ENCODE measurements at places on chromosomes 6 and 20. TPM values are rescaled to one million over a fixed set of nuclear protein-coding genes. Genes with fewer than 3 reads are reported as not detected.
A peak's percentile ranks its signal among the peaks of the same experiment; 100 is the strongest.

DNA sequence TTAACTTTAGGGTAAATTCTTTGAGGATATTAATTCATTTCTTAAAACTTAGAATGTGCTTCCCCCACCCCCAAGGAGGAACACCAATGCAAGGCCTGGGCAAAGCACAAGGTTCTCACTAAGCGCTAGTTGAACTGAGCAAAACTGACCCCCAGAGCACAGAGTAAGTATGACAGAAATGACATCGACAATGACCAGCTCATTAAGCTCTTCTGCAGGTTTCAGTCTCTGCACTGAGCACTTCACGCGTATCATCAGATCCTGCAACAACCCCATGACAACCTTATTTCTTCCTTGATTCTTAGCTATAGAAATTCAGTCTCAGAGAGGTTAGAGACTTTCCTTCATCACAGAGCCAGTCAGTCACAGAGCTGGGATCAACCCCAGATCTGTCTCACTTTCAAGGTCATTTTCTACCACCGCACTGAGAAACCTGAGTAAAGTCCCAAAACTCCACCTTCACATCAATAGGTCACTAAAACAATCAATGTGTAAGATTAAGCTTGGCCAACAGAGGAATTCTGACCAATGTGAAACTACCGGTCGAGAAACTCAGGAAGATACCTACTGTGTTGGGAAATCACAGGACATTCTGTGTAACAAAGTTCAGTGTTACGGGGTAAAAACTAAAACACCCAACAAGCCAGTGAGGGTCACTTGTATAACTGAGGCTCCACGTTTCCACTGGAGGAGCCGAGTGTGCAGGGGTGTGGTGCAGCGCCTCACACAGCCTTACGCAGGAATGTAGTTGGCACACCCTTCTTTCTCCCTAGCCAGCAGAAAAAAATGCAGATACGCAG lies 129.0 kb upstream of the FOXQ1 start:
- no peaks in the 10 kb centered on the region for H3K27me3 ChIP-seq
- H3K4me1 ChIP-seq, result no peaks in the 10 kb centered on the region
- no peaks in the 10 kb centered on the region for H3K36me3 ChIP-seq
- no peak overlapping the region for H3K27ac ChIP-seq
- DNase-seq, result no peak

DNA sequence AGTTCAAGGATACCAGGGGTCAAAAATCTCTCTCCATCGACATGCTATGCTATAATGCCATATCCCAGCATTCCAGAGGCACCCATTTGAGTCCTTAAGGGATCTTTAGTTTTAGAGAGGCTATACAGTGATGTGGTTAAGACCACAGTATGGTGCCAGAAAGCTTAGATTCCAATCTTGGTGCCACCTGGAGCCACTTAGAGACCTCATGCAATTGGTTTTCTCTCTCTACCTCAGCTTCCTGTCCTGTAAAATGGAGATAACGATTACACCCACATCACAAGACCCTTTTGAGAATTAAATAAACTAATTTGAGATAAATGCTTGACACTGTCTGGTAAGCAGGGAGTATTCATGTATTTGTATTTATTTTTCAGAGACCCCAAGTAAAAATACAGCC lies 39.0 kb downstream of the PLAGL1 start:
- no peaks in the 10 kb centered on the region for H3K36me3 ChIP-seq
- no peaks in the 10 kb centered on the region for H3K27me3 ChIP-seq
- DNase-seq, result no peak
- H3K27ac ChIP-seq, result peak overlapping the region; percentile 22
- no peak overlapping the region for H3K4me3 ChIP-seq

- H3K4me1 ChIP-seq, result no peaks in the 10 kb centered on the region
- no peak overlapping the region for H3K27ac ChIP-seq
- no peaks in the 10 kb centered on the region for H3K36me3 ChIP-seq
- DNase-seq, result no peak
- H3K27me3 ChIP-seq, result no peaks in the 10 kb centered on the region
Observed at GRCh38 chr20:59813948-59814839, 119.2 kb downstream of the SYCP2 start.

GRCh38 chr6:110329714-110330436 lies 28.3 kb downstream of the METTL24 start:
- peak overlapping the region; percentile 91 for H3K27ac ChIP-seq
- DNase-seq, result peak; percentile 48
- no peak overlapping the region for H3K4me3 ChIP-seq
- peaks cover 60% of the 10 kb centered on the region for H3K4me1 ChIP-seq
- H3K36me3 ChIP-seq, result no peaks in the 10 kb centered on the region

The SNX21 gene
- total RNA-seq, result 19.3 TPM

DNA sequence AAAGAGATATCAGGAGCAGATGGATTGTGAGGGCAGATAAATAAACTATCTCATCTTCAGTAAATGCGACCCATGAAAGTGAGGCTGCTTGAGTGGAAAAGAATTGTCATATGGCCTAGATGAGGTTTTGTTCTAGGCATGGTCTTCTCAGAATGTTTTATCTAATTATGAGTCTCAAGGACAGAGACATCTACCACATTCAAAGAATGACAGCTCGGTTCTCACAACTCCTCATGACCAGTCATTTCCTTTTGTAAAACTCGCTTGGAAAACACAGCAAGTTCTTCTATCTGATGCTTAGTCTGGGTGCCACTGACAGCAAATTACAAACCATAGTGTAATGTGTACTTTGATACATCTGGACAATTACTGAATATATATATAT lies 140.5 kb downstream of the CCDC170 start:
- no peak for DNase-seq
- no peak overlapping the region for H3K27ac ChIP-seq
- H3K4me3 ChIP-seq, result no peak overlapping the region
- no peaks in the 10 kb centered on the region for H3K36me3 ChIP-seq
- H3K4me1 ChIP-seq, result peaks cover 13% of the 10 kb centered on the region
- no peaks in the 10 kb centered on the region for H3K27me3 ChIP-seq

GRCh38 chr6:14211562-14211942 lies 94.0 kb downstream of the CD83 start:
- H3K4me1 ChIP-seq, result peaks cover 14% of the 10 kb centered on the region
- peak; percentile 73 for DNase-seq
- H3K36me3 ChIP-seq, result no peaks in the 10 kb centered on the region
- peak overlapping the region; percentile 50 for H3K4me3 ChIP-seq

GRCh38 chr6:108998485-108998884 lies 96.2 kb downstream of the SESN1 start:
- H3K27ac ChIP-seq, result no peak overlapping the region
- H3K36me3 ChIP-seq, result no peaks in the 10 kb centered on the region
- H3K27me3 ChIP-seq, result no peaks in the 10 kb centered on the region

The PPP1R10 gene
- 34.5 TPM for total RNA-seq

GRCh38 chr6:112481211-112481610 lies 134.1 kb downstream of the RFPL4B start:
- no peaks in the 10 kb centered on the region for H3K4me1 ChIP-seq
- no peaks in the 10 kb centered on the region for H3K27me3 ChIP-seq
- DNase-seq, result no peak
- no peak overlapping the region for H3K4me3 ChIP-seq
- H3K27ac ChIP-seq, result no peak overlapping the region

GRCh38 chr6:6818078-6818639 lies 229.6 kb downstream of the LY86 start:
- no peak for DNase-seq
- no peak overlapping the region for H3K4me3 ChIP-seq
- no peaks in the 10 kb centered on the region for H3K36me3 ChIP-seq
- no peaks in the 10 kb centered on the region for H3K27me3 ChIP-seq
- no peaks in the 10 kb centered on the region for H3K4me1 ChIP-seq

GRCh38 chr20:62925420-62926228 lies 681 bp downstream of the DIDO1 start:
- H3K27ac ChIP-seq, result peak overlapping the region; percentile 98
- H3K4me1 ChIP-seq, result peaks cover 52% of the 10 kb centered on the region
- no peaks in the 10 kb centered on the region for H3K36me3 ChIP-seq
- peak overlapping the region; percentile 66 for H3K4me3 ChIP-seq
- H3K27me3 ChIP-seq, result no peaks in the 10 kb centered on the region

DNA sequence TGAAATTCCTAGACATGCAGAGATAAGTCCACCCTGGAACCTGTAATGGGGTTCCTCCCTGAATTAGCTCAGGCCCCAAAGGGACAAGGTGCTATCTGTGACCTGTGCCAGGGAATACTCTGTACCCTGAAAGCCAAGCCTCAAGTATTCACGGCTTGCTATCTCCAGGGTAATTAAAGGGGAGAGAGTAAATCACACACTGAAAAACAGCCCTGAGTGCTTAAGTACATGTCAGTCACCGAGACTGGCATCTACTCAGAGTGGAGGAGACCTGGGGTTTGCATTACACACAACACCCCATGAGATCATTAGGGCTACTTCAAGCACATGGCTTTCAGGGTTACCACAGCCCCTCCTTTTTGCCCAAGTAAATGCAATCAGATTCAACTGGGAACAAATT lies 188.1 kb downstream of the CD83 start:
- no peak overlapping the region for H3K27ac ChIP-seq
- H3K4me1 ChIP-seq, result peaks cover 23% of the 10 kb centered on the region
- DNase-seq, result no peak

DNA sequence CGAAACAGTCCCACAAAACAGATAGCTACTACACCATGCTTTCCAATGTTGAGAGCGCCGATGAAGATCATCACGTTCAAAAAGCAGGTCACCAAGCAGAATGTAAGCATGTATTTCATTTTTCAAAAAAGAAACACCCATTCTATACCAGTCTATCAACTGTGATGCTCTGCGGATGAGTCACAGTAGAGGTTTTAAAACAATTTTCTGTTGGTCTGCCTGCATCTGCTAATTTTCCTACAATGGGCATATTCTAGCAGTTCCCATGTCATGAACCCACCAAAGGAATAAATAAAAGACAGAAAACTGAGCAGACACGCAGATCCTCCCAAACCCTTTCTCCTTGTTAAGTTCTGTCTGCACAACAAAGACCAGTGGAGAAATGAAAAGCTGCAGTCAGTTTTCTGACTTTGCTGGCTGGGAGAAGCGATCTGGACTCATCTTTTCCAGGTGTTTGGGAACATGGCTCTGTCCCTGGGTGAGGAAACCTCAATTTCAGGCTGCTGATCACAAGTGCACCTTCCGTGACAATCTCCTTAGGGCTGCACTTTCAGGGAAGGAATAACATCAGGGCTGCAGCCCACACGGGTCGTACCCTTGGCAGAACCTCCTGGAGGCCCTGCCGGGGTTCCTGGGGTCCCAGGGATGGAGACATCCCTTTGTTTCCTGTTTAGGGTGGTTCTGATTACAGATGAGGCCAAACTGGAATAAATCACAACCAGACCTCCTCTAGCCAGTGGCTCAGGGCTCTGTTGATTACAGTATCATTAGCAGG lies 200.1 kb downstream of the BMP7 start:
- no peak overlapping the region for H3K4me3 ChIP-seq
- H3K27me3 ChIP-seq, result peaks cover 34% of the 10 kb centered on the region
- no peaks in the 10 kb centered on the region for H3K36me3 ChIP-seq
- no peak for DNase-seq

The CST4 gene
- 0.23 TPM for total RNA-seq

DNA sequence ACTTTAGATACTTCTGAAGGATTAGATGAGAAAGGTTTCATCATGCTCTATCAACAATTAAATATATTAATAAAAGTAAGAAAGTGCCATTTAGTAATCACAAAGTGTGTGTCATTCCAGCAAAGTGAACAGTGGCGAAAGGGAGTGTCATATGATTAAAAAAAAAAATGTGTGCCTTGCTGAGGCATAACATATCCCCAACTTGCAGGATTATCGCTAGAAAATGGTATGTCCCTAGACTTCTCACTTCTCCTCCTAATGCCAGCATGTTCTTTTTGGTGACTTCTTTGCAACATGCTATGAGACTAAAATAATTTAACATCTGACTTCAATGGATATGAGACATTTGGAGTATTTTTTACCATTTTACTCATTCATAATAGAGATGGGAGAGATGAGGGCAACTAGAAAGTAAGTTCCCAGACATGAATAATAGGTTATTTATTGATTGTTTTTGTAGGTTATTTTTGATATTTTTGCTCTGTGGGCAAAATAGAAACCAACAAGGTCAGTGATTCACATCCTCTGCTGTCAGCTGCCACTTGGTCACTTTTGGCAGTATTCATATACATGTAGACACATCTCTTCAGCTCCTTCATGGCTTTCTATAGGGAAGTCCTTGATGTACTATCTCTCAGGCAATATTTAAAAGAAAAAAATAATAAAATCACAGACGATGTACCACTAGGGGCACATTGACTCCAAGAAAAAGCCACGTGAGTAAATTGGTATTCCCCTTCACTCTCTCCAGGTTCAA lies 370.1 kb downstream of the BMP2 start:
- H3K4me3 ChIP-seq, result no peak overlapping the region
- no peaks in the 10 kb centered on the region for H3K36me3 ChIP-seq
- no peaks in the 10 kb centered on the region for H3K27me3 ChIP-seq
- no peak overlapping the region for H3K27ac ChIP-seq
- no peak for DNase-seq

All from hepatocyte (in vitro differentiated cells).